ENCODE measurements at places on chromosomes 2 and 18.

DNA sequence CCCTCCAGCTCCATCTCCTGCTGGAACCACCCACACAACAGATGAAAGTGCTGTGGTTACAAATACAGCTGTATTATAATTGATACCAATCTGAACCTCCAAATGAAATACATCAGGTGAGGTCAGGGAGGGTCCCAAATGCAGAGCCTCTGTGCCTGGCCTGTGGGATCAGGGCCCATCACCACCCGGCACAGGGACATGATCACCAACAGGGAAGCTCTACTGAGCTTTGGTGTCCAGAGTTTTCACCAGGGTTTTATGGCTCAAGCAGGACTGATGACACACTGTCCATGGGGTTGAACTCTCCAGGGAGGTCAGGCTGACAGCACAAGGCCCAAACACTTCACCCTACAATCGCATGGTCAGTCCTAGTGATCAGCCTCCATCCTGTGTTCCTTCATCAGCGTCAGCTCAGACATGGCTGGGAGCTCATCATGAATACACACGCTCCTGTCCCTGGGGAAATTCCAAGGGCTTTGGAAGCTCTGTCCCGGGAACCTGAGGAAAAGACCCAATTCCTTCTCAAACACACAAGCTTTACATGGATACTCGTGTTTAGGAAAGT, 3.9 kb upstream of the PXDN start:
- no peak for DNase-seq

DNA sequence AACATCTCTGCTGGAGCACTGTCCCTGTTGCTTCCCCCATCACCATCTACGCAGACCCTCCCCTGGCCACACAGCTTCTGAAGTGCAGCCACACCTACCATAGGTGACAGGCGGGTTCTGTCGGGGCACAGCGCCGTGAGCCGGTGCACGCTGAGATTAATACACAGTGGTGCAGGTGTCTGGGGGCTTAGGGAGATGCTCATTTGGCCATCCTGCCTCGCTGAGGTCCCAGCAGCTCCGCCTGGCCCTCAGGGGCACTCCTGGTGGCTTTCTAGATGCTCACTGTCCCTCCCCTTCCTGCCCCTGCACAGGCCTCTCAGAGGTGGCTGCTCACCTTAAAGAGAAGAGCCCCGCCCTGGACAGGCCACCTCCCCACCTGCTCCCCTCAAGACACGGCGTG, 18.9 kb upstream of the RPL31 start:
- DNase-seq: no peak

DNA sequence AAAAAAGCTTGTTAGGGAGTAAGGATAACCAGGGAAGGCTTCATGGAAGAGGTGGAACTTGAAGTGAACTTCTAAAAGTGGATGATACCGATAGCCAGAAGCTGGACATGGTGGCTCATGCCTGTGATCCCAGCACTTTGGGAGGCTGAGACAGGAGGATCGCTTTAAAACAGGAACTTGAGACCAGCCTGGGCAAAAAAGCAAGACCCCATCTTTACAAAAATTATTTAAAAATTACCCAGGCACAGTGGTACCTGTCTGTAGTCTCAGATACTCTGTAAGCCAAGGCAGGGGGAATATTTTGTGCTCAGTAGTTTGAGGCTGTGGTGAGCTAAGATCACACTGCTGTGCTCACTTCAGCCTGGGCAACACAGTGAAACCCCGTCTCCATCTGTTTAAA, 10.2 kb downstream of the PAPOLG start:
- DNase-seq: no peak

DNA sequence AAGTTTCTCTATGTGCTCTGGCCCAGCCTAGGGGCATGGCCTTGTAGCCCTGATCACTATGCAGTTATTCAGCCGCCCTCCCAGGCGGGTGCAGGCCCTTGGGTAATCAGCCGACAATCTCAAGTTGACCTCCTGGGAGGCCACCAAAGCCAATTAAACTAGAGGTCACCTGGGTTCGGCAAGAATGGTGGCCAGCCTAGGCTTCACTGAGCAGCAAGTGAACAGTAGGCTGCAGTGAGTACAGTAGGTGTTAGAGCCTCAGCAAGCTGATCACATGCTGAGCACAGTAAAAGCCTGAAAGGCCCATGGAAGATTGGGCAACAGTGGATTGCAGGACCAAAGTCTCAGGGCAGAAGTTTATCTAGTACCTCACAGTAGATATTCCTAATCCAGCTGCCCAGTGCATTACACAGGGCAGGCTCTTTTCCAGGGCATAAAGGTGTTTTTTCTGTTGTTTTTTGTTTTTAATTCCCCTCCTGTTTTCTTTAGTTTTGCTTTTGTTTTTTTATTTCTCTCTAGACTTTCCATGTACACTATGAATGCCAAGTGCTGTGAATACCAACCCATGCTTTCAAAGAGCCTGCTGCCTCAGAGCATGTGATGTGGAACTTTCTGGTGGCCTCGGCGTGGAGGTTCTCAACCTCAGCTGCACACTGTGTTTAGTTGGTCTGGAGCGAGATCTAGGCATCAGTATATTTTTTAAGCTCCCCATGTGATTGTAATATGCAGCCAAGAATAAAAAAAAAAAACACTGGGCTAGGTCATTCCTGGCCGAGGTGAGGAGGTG, 55.9 kb upstream of the ATL2 start:
- DNase-seq: no peak

GRCh38 chr2:209905691-209906090, 96.7 kb upstream of the RPE start:
- no peak for DNase-seq

- no peak for DNase-seq
These were observed 45.3 kb upstream of the TANC1 start for GRCh38 chr2:158923180-158923594.

DNA sequence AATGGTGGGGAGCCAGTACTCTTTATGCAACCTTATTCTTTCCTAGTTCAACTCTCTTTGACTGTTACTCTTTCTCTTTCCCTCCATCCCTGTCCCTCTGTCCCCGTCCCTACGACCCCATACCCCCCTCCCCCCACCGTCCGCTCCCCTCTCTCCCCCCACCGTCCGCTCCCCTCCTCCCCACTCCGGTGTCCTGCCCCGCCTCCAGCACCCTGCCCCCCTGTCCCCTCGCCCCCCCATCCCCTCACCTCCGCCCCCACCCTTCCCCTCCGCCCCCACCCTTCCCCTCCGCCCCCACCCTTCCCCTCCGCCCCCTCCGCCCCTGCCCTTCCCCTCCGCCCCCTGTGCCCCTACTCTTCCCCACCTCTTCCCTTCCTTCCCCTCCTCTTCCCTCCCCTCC, 128.4 kb downstream of the LPIN1 start:
- DNase-seq: no peak

DNA sequence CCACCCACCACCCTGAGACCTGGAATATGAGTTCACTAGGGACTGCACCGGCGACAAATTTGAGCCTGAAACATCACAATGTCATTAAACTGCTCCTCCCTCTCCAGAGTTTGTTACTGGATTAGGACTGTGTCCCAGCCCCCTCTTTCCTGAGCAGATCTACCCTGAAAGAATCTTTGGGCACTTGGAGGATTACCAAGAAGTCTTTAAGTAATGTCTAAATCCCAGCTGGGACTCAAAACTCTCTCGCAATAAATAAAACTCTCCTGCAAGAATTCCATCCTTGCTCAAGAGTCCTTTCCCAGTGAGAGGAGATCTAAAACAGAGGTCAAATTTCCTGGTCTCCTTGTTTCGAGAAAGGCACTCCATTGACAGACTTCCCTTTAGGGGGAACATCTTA, 20.9 kb downstream of the GKN2 start:
- no peak for DNase-seq

GRCh38 chr2:234245945-234246344, 195.4 kb downstream of the SPP2 start:
- peak; percentile 72 for DNase-seq

DNA sequence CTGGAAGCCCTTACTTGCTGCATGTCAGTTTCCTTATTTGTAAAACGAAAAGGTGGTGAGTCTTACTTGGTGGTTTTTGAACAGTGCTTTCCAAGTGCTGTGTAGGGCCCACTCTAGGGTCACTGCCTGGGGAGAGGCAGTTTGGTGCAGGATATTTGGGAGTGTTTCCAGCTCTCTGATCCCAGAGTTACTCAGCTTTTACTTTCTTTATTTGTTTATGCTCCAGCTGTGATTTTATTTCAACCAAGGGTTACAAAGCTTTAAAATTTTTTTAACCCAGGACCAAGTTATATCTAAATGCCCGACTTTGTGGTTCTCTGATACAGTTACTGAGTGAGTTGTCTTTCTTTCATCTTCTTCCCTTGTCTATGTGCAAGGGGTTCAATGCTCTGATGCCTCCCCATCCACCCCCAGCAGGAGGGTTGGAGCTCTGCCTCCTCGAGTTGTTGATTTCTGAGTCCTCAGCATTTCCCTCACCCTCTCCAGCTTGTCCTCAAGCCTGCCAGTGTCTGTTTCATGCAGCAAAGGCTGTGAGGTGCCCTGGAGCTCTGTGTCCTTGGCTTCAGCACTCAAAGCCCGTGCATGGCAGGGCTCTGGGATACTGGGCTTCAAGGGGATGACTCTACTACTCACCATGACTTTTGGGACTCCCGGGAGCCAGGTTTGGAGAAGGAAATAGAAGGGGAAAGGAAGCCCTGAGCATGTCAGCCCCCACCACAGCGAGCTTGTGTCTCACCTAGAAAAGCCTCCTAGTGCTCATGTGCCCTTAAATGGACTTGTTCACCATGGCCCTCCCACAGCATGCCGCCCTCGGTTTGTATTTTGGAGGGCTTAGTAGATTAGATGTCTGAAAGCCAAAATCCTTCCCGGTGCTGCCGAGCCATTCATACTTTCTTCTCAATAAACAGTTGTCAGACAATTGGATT, 236.8 kb downstream of the SETBP1 start:
- DNase-seq: no peak

DNA sequence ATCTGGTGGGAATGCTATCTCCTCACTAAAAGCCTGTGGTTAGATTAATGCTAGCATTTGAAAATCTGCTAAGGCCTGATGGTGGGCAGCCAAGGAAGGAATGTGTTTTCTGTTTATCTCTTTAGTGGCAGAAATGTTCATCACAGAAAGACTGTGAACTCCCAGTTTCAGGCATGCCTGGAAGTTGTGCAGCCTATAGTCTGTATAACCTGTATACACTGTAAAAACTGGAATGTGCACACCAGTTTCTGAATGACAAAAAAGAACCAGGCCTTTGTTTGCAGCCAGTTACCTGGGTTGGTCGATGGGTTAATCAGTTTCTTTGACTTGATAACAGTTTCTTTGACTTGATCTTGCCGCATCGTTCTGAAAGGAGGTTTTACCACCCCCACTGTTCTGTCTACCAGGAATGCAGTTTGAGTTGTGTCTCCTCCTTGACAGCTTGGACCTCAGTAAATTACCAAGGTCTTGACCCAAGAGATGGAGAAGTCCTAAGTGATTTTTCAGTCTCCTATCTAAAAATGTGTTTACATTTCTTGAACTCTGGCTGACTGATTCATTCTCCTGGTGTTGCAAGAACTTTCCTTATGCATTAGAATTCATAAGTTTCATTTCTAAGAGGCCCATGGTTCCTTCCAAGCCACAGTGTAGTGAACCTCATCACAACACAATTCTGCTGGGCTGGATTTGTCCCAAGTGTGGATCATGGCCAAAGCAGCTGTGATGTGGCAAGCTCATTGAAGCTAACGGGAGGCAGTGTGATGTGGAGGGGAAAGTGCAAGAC, 62.2 kb downstream of the KIAA2012 start:
- peak; percentile 99 for DNase-seq

DNA sequence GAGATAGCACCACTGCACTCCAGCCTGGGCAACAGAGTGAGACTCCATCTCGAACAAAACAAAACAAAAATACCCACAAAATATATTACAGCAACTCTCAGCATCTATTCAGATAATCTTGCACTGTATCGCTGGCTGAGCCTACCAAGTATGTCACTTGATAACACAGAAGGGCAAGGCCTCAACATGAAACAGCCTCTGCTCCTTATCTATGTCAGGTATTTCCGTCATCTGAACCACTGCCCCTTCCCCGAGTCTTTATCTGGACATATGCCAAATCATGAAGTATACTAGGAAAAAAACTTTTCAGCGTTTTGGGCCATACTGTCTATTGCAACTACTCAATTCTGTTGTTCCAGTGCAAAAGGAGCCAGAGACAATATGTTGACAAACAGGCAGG, 17.7 kb downstream of the PDIA6 start:
- DNase-seq: no peak

DNA sequence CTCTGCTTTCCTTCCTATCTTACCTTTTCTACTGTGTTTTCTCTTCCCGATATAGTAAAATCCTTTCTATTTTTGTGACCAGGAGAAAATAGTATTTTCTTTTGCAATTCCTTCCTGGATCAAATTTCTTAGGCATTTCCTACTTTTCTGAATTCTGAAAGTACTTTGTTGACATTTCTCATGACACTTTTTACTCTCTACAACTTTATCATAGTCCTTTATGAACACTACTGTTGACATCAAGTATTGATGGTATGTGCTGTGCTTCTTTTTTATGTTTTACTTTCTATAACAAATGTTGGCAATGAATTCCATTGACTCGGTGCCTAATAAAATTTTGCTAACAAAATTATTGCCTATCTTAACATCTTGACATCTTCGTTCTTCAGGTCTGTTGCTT, 217.7 kb upstream of the TCF4 start:
- DNase-seq: no peak

DNA sequence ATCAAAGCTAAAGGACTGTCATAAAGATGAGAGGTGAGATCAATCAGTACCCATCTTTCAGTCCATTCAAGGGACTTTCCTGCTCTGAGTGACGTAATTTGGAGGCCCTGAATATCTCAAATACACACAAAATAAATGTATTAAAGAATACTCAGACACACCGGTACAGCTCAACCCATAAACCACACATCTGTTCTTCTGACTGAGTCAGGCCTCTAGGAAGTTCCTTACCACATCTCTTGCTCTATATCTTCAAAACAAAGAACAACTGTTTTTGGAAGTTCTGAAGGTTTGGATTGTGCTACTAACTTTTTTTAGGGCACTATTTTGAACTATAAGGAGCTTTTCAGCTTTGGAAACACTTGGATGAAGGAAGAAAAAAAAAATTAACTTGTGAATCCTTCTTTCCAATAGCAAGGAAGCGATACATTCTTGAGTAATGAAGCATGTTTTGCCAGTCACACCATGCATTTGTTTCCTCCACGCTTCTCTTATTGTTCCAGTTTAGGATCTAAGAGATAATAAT, 866.5 kb upstream of the VRK2 start:
- DNase-seq: no peak

DNA sequence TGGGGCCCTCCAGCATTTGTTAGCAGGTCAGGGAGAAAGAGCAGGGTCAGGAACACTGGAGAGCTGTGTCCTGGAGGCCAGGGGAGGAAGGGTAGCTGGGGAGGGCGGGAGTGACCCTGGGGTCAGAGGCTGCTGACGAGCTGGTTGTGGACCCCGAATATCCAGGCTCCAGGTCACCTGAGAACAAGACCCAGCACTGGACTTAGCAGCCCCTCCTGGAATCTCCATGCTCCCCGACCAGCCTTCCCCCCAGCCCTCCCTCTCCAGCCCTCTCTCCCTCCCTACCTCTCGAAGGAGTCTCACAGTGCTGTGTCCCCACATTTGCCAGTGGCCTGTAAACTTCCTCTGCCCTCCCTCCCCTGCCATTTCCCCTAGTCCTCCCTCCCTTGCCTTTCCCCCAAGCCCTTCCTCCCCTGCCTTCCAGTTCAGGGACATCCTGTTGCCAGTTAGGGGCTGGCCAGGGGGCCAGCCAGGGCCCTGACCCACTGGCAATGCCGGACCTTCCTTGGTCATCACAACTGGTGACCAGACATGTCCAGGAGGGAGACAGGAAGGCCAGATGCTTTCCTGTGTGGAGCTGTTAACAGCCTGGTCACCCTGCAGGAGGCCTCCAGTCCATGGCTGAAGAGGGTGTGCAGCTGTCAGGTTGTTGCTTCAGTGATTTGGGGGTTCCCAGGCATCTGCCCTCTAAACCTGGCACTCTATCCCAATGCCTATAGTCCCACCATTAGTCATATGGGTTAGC, 50.0 kb upstream of the FAHD2A start:
- DNase-seq: no peak
